ENCODE measurements at places on chromosomes 1 and 21. TPM values are rescaled to one million over a fixed set of nuclear protein-coding genes. Genes with fewer than 3 reads are reported as not detected.

The WDR64 gene
- 0.99 TPM for total RNA-seq

- H3K27me3 ChIP-seq = no peaks in the 10 kb centered on the region
- no peaks in the 10 kb centered on the region for H3K36me3 ChIP-seq
- H3K4me3 ChIP-seq = no peak overlapping the region
- DNase-seq = no peak
- H3K27ac ChIP-seq = no peak overlapping the region
Measured at GRCh38 chr1:218617986-218618385, 272.9 kb downstream of the TGFB2 start.

DNA sequence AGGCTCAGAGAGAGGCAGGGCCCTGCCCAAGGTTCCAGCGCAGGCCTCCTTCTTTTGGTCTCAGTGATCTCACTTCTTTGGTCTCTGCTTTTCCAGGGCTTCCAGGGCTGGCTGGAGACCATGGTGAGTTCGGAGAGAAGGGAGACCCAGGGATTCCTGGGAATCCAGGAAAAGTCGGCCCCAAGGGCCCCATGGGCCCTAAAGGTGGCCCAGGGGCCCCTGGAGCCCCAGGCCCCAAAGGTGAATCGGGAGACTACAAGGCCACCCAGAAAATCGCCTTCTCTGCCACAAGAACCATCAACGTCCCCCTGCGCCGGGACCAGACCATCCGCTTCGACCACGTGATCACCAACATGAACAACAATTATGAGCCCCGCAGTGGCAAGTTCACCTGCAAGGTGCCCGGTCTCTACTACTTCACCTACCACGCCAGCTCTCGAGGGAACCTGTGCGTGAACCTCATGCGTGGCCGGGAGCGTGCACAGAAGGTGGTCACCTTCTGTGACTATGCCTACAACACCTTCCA lies 7.7 kb downstream of the C1QB start:
- no peak overlapping the region for H3K27ac ChIP-seq
- peaks cover 2% of the 10 kb centered on the region for H3K27me3 ChIP-seq
- H3K36me3 ChIP-seq = no peaks in the 10 kb centered on the region

DNA sequence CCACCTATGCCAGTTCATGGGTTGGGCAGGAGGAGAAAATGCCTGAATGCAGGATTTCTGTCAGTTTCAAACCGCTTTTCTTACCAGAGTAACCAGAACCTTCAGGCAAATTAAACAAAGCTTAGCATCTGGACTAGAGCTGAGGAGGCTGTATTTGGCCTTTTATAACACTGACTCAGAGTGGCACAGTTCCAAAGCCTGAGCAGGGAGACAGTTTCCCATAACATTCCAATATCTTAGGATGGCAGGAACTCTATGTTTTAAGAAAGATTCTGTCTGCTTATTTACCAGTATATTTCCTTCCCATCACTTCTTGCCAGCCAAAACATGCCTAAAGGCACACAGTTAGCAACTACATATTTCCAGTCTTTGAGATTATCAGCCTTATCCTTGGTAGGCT lies 46.8 kb downstream of the UBR4 start:
- no peak for DNase-seq
- no peak overlapping the region for H3K4me3 ChIP-seq
- H3K27ac ChIP-seq = no peak overlapping the region

- peaks cover 2% of the 10 kb centered on the region for H3K4me1 ChIP-seq
- DNase-seq = no peak
- H3K4me3 ChIP-seq = no peak overlapping the region
- no peaks in the 10 kb centered on the region for H3K27me3 ChIP-seq
- no peak overlapping the region for H3K27ac ChIP-seq
Measured at GRCh38 chr1:84835169-84835568, 57.8 kb downstream of the LPAR3 start.

DNA sequence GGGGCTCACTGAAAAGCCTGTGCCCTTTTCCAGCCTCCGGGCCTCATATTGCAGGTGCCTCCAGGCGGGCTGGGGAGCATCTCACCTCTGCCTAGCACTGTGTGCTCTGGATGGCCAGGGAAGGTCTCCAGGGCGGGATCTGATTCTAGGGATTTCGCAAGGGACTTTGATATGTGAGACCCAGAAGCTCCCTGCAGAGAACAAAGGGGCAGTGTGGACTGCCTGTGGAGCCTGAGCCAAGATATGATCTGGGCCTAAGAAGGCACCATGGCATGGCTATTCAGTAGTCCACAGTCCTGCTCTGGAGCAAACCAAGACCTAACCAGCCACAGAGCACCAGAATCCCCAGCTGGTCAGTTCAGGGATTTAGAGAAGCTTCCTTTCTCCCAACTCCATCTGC lies 157.2 kb downstream of the ST6GALNAC5 start:
- no peak for DNase-seq
- no peaks in the 10 kb centered on the region for H3K36me3 ChIP-seq
- H3K27ac ChIP-seq = no peak overlapping the region

GRCh38 chr1:47578026-47578720 lies 140.3 kb downstream of the FOXD2 start:
- no peak overlapping the region for H3K4me3 ChIP-seq
- no peak for DNase-seq
- H3K27me3 ChIP-seq = peaks cover 25% of the 10 kb centered on the region

- peaks cover 65% of the 10 kb centered on the region for H3K4me1 ChIP-seq
- peaks cover 35% of the 10 kb centered on the region for H3K36me3 ChIP-seq
- no peak for DNase-seq
- peak overlapping the region; percentile 63 for H3K4me3 ChIP-seq
Measured at GRCh38 chr1:89725011-89725370, 92.1 kb downstream of the LRRC8C start.

GRCh38 chr1:8643542-8644536 lies 173.6 kb downstream of the RERE start:
- no peak for DNase-seq
- no peak overlapping the region for H3K4me3 ChIP-seq

The KCNT2 gene
- total RNA-seq = not detected

The NBPF6 gene
- not detected for total RNA-seq

The HCRTR1 gene
- not detected for total RNA-seq

GRCh38 chr1:153396461-153396860 lies 5.6 kb upstream of the S100A8 start:
- no peak overlapping the region for H3K4me3 ChIP-seq
- H3K27me3 ChIP-seq = peaks cover 6% of the 10 kb centered on the region
- H3K36me3 ChIP-seq = no peaks in the 10 kb centered on the region
- H3K4me1 ChIP-seq = no peaks in the 10 kb centered on the region
- DNase-seq = no peak

The NRDC gene
- 158 TPM for total RNA-seq

DNA sequence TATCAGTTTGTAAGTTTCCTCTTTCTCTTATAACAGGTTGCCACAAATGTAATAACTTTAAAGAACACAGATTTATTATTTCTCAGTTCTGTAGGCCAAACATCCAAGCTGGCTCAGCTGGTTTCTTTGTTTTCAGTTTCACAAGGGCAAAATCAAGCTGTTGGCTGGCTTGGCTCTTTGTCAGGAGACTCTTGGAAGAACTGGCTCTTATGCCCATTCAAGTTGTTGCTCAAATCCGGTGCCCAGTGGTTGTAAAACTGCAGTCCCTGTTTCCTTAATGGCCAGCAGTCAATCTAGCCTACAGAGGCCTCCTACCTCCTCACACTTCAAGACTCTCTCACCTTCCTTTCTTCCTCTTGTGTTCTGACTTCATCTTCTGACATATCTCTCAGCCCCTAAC lies 1171.0 kb downstream of the MRPL39 start:
- peaks cover 41% of the 10 kb centered on the region for H3K36me3 ChIP-seq
- no peak overlapping the region for H3K4me3 ChIP-seq
- no peak for DNase-seq
- no peak overlapping the region for H3K27ac ChIP-seq
- no peaks in the 10 kb centered on the region for H3K27me3 ChIP-seq

The BMP8B gene
- total RNA-seq = 0.68 TPM

DNA sequence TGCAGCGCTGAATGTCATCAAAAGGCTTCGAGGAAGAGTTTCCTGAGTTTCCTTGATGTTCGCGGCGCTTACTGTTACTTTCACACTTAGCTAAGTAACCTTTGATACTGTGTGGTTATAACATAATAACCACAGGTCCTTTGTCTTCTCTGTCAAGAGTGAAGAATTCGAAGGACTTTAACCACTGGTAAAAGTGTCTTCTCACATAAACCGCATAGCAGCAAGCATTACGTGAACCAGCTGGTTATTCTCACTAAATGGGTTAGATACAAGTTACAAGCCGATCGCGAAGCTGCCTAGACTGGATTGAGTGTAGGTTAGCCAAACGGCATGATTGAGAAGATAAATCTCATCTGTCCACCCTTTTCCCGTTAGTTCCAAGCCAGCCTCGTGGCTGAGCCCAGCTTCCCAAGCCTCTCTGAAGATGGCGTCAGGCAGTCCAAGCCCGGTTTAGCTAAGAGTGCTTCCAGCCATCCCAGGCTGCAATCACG lies 18.3 kb upstream of the IFNGR2 start:
- H3K4me1 ChIP-seq = peaks cover 50% of the 10 kb centered on the region
- no peaks in the 10 kb centered on the region for H3K36me3 ChIP-seq
- H3K27me3 ChIP-seq = peaks cover 26% of the 10 kb centered on the region
- DNase-seq = peak; percentile 51
- peak overlapping the region; percentile 76 for H3K4me3 ChIP-seq
- H3K27ac ChIP-seq = peak overlapping the region; percentile 70

DNA sequence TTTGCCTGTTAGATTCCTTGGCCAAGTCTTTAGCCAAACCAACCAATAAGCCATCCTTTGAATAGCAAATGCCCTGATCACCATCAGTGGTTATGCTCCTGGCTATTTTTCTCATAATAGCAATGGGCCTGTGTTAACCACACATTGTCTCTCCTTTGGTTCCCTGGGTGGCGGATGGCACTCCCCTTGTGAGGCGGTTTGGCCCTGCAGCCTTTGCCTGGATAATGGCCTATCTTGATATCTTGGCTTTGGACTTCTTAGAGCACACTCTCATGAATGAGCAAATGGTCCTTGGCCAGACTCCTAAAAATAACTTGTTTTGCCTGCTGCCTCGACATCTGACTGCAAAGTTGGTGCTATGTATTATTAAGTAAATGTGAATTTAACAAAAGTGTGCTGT lies 22.4 kb upstream of the ZBTB18 start:
- no peak overlapping the region for H3K4me3 ChIP-seq
- H3K4me1 ChIP-seq = no peaks in the 10 kb centered on the region
- no peak overlapping the region for H3K27ac ChIP-seq
- peaks cover 8% of the 10 kb centered on the region for H3K27me3 ChIP-seq
- no peak for DNase-seq

- H3K27me3 ChIP-seq = peaks cover 79% of the 10 kb centered on the region
- H3K4me1 ChIP-seq = peaks cover 9% of the 10 kb centered on the region
- H3K27ac ChIP-seq = peak within 1 kb of the TSS; percentile 1
- H3K36me3 ChIP-seq = no peaks in the 10 kb centered on the region
- H3K4me3 ChIP-seq = peak within 1 kb of the TSS; percentile 71
- no peak for DNase-seq
Measured at GRCh38 chr1:205455581-205456382, at the start of gene BLACAT1. TSS of gene BLACAT1 (minus strand) at chr1:205456045.

- H3K4me3 ChIP-seq = no peak overlapping the region
- H3K27ac ChIP-seq = no peak overlapping the region
- peaks cover 5% of the 10 kb centered on the region for H3K4me1 ChIP-seq
- DNase-seq = no peak
- peaks cover 12% of the 10 kb centered on the region for H3K36me3 ChIP-seq
Measured at GRCh38 chr1:180488661-180489060, 13.7 kb downstream of the ACBD6 start.

DNA sequence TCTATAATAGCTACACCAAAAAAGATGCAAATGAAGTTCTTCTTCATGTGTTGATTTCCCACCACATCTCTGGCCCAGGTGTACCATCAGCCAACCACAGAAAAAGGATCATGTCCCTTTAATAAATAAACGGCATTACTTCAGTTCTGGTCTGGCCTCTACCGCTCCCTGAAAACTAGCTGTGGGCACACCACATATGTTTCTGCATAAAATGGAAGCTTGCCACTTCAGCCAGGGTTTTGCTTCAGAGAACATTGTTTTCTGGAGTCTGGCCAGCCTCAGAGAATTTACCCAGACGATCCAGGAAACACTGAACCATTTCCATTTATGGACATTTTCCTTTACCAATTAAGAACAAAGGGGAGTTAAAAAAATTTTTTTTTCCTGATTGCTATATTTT lies 5.8 kb upstream of the LAMC2 start:
- no peak overlapping the region for H3K27ac ChIP-seq
- peaks cover 2% of the 10 kb centered on the region for H3K4me1 ChIP-seq
- no peak overlapping the region for H3K4me3 ChIP-seq
- peaks cover 9% of the 10 kb centered on the region for H3K27me3 ChIP-seq

The RBM11 gene
- 3.5 TPM for total RNA-seq

- peaks cover 8% of the 10 kb centered on the region for H3K4me1 ChIP-seq
- no peak overlapping the region for H3K27ac ChIP-seq
- H3K4me3 ChIP-seq = no peak overlapping the region
- no peak for DNase-seq
- no peaks in the 10 kb centered on the region for H3K27me3 ChIP-seq
Measured at GRCh38 chr1:194227161-194227560, 1040.7 kb upstream of the B3GALT2 start.

The NBPF1 gene
- total RNA-seq = 11.3 TPM

- H3K4me1 ChIP-seq = no peaks in the 10 kb centered on the region
- peaks cover 40% of the 10 kb centered on the region for H3K27me3 ChIP-seq
- H3K27ac ChIP-seq = no peak overlapping the region
- H3K4me3 ChIP-seq = no peak overlapping the region
Measured at GRCh38 chr1:154520333-154520732, 18.1 kb upstream of the SHE start.

The PLEKHN1 gene
- 3.0 TPM for total RNA-seq

DNA sequence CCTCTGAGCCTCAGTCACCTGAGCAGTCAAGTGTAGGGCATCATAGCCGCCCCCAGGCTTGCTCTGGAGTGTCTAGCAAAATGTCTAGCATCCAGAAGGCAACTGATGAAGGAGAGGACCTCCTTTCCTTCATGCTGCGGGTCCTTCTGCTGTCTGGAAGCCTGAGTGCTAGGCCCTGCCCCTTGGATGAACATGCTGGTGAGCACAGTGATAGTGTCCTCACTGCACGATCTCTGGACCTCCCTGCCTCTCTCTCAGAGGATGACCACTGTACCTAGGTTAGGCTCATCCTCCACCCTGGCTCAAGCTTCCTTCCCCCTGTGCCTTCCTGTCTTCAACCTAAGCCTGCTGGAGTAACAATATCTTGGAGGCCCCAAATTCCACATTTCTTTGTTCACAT lies 128.6 kb downstream of the TENT5C start:
- H3K27ac ChIP-seq = peak overlapping the region; percentile 68
- H3K4me3 ChIP-seq = peak overlapping the region; percentile 28
- H3K4me1 ChIP-seq = peaks cover 9% of the 10 kb centered on the region
- H3K27me3 ChIP-seq = peaks cover 4% of the 10 kb centered on the region
- DNase-seq = no peak
- peaks cover 2% of the 10 kb centered on the region for H3K36me3 ChIP-seq

GRCh38 chr1:54543729-54544496 lies 4.1 kb upstream of the ACOT11 start:
- H3K36me3 ChIP-seq = no peaks in the 10 kb centered on the region
- no peak overlapping the region for H3K4me3 ChIP-seq
- H3K27ac ChIP-seq = no peak overlapping the region
- H3K4me1 ChIP-seq = peaks cover 15% of the 10 kb centered on the region
- H3K27me3 ChIP-seq = peaks cover 19% of the 10 kb centered on the region
- DNase-seq = no peak
